Stimulated activated effector memory CD8-positive, alpha-beta T cell treated with anti-CD3 and anti-CD28 coated beads, Interleukin-12 subunit alpha, Interleukin-12 subunit beta, amount 100 ng/mL, for 72 hours (primary cell): ENCODE measurements at places on chromosomes 2 and 18.

- no peak for DNase-seq
Measured at GRCh38 chr2:122078451-122078850, 323.0 kb downstream of the TSN start.

DNA sequence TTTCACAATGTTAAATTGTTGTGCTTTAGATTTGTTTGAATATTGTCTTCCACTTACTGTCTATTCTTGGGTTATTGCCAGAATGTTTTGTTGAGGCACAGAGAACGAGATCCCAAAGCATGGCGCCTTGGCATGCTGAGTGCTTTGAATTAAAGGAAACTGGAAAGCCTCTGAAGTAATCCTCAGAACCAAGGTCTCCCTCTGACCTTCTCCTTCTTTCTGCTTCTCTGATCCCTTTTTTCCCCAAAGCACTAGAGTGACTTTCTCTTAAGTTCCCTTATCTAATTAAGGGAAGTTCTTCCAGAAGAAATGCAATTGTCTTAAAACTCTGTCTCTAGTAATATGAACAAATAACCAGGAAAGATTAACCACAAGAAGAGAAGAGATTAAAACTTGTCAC, 214.7 kb downstream of the SPP2 start:
- DNase-seq, result no peak

DNA sequence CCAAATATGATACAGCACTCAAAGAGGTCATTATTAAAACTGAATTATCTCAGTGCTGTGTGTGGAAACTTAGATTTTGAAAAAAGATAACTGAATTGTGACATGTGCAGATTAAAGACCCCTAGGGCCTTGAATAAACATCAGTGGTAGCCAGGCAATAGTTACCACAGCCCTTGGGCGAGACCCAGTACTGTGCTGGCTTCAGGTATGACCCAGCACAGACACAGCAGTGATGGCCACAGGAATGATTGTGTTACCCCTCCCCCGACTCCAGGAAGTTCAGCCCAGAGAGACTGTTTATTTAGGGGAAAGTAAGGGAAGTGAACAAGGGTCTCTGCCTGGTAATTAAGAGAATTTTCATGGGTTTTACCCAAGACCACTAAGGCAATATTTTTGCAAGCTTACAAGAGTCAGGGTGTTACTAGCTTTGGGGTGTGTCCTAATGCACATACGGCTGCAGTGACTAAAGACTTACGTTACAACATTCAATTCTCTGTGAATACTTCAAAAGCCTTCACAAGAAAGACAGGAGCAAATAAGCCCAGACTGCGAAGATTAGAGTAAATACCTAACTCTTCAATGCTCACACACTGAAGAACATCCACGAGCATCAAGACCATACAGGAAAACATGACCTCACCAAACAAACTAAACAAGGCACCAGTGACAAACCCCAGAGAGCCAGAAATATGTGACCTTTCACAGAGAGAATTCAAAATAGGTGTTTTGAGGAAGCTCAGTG, 28.2 kb upstream of the ITGAV start:
- DNase-seq, result no peak

DNA sequence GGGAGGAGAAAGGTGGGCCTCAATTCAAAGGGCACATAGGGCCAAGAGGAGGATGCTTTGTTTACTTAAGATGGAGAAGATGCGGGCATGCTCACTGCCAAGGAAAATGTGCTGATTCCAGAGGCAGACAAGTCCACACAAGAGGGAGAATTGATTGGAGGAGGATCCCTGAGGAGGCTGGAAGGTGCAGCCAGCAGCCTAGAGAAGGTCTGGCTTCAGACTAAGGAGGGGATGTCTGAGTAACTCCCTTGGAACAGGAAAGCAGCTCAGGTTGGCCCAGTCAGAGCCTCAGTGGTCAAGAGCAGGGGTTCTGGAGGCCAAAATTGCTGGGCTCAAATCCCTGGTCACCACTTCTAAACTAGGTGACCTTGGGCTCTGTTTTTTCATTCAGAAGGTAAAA, 265.5 kb upstream of the NCKAP5 start:
- no peak for DNase-seq

- no peak for DNase-seq
Measured at GRCh38 chr18:63578357-63578958, 8.7 kb upstream of the SERPINB13 start.

DNA sequence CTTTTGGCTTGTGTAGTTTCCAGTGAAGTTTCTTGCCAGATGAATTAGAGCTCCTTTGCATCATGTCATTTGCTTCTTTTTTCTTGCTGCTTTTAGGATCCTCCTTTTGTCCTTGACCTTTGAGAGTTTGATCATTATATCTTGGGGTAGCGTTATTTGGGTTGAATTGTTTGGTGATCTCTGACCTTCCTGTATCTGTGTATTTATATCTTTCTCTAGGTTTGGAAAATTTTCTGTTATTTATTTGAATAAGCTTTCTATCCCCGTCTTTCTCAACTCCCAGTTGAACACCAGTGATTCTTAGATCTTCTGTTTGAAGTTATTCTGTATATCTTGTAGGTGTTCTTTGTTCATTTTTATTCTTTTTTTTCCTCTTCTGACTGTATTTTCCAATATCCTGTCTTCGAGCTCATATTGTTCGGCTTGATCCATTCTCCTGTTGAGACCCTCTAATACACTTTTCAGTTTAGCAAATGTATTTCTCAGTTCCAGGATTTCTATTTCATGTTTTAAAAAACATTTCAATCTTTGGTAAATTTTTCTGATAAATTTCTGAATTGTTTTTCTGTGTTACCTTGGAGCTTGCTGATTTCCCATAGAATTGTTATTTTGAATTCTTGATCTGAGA, 20.8 kb downstream of the GALNT1 start:
- no peak for DNase-seq

- DNase-seq, result no peak
Measured at GRCh38 chr2:239678186-239678490, 277.3 kb upstream of the HDAC4 start.

DNA sequence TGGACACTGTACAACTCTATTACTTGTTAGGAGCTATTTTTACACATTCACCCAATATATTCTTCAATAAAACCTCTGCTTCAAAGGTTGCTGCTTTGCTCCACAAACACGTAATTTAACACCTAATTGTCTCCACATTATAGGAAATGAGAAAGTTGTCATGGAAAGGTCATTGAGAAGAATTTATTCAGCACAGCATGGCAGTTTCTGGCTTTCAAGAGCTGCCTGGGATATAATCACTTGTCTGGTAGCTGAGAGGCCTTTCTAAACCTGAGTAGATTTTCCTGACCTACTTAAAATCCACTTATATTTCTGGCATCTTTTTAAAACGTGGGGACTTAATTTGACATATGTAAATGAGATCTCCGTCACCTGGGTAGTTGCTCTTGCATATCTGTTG, 216.1 kb downstream of the ZNF804A start:
- DNase-seq, result no peak
